Activated naive CD4-positive, alpha-beta T cell treated with anti-CD3 and anti-CD28 coated beads for 36 hours (primary cell): ENCODE measurements at places on chromosomes 13 and 19. TPM values are rescaled to one million over a fixed set of nuclear protein-coding genes. Genes with fewer than 3 reads are reported as not detected.

DNA sequence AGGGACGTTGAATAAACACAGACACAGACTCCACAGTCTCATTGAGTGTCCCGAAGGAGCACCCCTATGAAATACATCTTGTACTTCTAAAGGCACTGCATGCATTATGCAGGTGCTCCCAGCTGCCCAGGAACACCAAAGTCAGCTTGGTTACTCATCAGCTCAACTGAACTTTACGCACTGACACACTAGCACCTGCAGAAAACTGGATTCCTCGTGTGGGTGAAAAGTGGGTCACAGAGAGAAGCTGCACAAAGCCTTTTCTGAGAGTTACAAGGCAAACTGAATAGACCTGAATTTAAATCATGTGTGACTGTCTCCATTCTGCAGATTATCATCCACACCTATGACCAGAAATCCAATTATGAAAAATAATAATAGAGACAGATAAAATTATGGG lies 527.5 kb upstream of the NBEA start:
- DNase-seq = no peak

GRCh38 chr19:4781801-4782200 lies 9.7 kb upstream of the FEM1A start:
- DNase-seq = no peak

DNA sequence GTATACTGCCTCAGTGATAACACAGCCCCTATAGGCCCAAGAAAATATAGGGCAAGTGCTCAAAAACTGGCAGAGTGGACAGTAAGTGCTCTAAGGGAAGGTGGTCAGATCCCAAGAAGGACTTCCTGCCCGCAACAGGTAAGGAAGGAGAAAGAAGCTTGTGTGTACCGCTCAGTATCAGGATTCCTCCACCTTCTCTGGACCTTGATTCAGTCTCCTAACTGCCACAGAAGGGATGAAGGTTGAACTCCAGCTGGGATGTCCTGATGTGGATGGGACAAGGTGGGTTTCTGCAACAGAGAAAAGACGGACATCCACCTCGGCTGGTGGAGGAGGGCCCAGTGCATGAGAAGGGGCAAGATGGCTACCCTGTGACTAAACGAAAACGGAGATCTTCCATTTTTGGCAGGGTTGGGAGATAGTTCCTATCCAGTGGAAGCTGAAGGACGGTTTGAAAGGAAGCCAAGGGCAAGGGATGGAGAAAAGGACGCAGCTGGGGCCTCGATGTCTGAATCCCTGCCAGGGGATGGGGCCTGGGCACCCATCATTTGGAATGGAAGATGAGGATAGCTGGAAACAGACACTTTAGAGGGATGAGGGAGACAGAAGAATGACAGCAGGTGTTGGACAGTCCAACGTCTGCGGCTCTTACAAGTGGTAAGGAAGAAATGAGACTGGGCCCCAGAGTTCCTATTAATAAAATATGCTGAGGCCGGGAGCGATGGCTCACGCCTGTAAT lies 1.3 kb upstream of the ATF5 start:
- DNase-seq = no peak

DNA sequence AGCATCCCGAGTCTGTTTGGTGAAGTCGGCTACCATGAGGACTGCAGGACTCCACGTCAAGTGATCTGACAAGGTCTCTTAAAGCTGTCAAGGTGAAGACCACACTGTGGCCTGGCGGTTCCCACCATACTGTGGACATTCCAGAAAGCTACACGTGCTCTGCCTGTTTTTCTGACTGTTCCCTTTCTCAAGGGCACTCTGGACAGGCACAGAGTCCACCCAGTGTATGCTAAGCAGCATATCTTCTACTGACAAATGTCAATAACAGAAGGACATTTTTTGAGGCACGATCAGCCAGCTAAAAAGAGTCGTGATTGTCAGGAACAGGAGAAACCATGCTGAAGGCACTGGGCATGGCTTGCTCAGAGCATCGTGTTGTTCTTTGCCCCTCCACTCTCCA lies 12.8 kb upstream of the WASF3 start:
- no peak for DNase-seq

- DNase-seq = no peak
Observed at GRCh38 chr19:13121551-13122274, 3.6 kb downstream of the NACC1 start.

GRCh38 chr19:50003810-50004419 lies 21.3 kb downstream of the VRK3 start:
- peak; percentile 34 for DNase-seq

DNA sequence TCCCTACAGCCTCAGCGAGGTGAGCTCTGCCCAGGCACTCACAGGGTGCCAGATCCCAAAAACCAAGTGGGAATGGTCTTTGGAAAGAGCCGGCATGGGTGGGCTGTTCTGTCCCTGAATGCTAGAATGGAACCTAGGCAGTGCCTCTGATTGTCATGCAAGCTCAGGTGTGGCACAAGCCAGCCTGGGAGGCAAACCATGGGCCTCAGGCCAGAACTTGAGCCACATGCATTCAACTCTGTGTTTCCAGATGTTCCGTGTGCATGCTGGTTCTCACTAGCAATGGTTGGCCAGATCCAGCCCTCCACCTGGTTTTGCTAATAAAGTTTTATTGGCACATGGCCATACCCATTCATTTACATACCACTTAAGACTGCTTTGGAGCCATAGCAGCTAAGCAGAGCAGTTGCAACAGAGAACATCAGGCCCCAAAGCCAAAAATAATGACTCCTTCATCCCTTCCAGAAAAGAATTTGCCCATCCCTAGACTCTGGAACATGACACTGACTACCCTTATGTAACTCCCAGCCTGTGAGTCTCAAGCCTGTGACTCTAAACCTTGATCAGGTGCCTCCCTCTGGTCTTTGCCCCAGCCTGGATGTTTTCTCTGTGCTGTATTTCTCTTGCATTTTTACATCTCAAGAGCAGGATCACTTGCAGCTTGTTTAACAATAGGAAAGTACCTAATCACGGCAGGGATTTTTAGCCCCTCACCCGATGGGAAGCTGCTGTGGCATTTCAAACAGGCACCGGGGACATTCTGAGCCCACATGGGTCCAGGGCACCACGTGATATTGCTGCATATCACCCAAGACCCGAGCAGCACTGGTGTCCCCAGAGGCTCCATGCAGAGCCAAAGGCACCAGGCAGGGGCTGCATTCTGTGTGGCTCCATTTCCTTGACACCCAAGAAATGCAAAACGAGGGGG lies 55.4 kb upstream of the USE1 start:
- no peak for DNase-seq

DNA sequence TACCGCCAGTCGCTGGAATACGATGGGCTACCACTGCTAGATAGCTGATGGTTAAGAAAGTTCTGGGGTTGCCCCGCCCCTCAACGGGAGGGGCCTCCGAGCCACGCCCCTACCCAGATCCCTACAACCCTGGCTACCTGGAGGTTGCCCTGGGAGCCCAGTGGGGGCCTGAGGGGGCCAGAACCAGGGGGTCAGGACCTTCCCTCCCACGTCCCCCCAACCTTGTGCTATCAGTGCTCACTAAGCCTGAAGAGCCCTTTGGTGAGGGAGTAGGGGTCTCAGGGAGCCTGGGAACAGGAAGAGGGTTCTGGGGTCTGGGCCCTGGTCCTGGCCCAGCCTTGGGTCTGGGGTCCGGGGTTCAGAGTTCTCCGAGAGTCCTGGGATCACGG lies 8.9 kb downstream of the OCEL1 start:
- peak; percentile 82 for DNase-seq

DNA sequence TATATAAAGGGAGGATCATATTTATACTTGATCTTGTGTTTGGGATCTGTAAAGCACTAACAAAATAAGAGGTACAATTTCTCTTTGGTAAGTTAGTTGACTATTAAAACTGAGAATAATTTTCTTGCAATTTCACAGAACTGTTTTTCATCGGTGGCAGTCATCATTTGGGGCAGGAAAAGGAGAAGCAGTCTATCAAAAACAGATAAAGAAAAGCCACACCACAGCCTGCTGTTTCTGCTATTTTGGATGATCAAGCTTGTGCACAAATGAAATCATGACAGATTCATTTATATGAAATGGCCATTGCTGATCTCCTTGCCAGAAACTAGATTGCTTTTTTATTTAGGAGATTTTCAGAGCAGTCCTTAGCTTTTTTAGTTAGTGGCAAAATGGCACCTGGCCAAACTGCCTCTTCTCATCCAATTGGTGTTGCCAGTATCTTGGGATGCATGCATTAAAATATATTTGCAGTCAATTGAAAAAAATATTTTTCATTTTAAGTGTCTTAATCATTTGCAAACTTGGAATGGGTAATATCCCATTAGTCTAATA lies 326.0 kb downstream of the HS6ST3 start:
- no peak for DNase-seq

- no peak for DNase-seq
Observed at GRCh38 chr19:39360599-39360998, 18.4 kb downstream of the SAMD4B start.

DNA sequence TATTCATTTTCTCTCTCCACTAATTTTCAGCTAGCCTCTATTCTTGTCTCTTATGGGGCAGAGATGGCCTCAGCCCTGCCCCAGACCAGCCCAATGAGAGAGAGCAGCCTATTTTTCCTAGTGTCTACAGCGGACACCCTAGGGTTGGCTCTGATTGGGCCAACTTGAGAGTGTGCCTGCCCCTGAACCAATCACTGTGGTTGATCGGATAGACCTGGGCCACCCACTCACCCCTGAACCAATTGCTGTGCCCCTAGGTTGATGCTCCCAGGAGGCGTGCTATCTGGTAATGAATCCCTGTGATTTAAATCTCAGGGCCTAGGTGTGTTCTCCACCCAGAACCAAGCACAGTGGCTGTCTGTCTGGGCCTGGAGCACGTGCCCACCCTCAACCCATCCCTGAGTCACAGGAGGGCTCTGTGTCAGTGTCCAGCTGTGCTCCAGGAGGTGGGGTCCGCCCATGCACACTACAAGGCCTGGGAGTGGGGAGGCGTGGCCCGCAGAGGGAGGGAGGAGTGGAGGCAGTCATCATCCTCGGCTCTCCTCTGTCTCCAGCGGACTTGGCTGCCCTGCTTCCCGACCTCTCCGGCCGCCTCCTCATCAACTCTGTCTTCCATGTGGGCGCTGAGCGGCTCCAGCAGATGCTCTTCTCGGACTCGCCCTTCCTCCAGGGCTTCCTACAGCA lies 14.9 kb upstream of the SCN1B start:
- DNase-seq = no peak

GRCh38 chr13:66689628-66690027 lies 540.5 kb downstream of the PCDH9 start:
- DNase-seq = no peak

- no peak for DNase-seq
Observed at GRCh38 chr19:18897094-18898029, 1.4 kb upstream of the CERS1 start.

- no peak for DNase-seq
Observed at GRCh38 chr13:94880463-94880862, 168.1 kb upstream of the SOX21 start.

Gene IRF3
- 97.8 TPM for total RNA-seq

Gene TMEM221
- total RNA-seq = not detected

Gene HCST
- total RNA-seq = 14.5 TPM

Gene NANOS3
- total RNA-seq = 0.55 TPM

Gene TNFSF9
- 1.5 TPM for total RNA-seq
